Astrocyte (in vitro differentiated cells and primary cell): ENCODE measurements at places on chromosomes 11 and 22. TPM values are rescaled to one million over a fixed set of nuclear protein-coding genes. Genes with fewer than 3 reads are reported as not detected.

- peak; percentile 71 for DNase-seq
These were observed 21.7 kb downstream of the TPST2 start for GRCh38 chr22:26568207-26568706.

- DNase-seq = no peak
These were observed 6.1 kb upstream of the TMEM135 start for GRCh38 chr11:87031433-87032170.

GRCh38 chr11:6388748-6389147, 1.5 kb upstream of the SMPD1 start:
- no peak for DNase-seq

Gene XKR3
- not detected in 2 replicates for total RNA-seq

- DNase-seq = peak; percentile 60
These were observed 20.8 kb downstream of the ARVCF start for GRCh38 chr22:19995611-19996339.

Gene ADM2
- 23.0 and 26.3 TPM in 2 replicates for total RNA-seq
